ENCODE measurements at places on chromosomes 6 and 20. TPM values are rescaled to one million over a fixed set of nuclear protein-coding genes. Genes with fewer than 3 reads are reported as not detected.

- H3K27me3 ChIP-seq, result no peaks in the 10 kb centered on the region
- no peaks in the 10 kb centered on the region for H3K4me1 ChIP-seq
- H3K27ac ChIP-seq, result no peak overlapping the region
- no peaks in the 10 kb centered on the region for H3K36me3 ChIP-seq
Measured at GRCh38 chr6:146153040-146153758, 124.3 kb downstream of the GRM1 start.

- H3K36me3 ChIP-seq, result no peaks in the 10 kb centered on the region
- H3K4me3 ChIP-seq, result no peak overlapping the region
- H3K27me3 ChIP-seq, result no peaks in the 10 kb centered on the region
- DNase-seq, result no peak
- no peaks in the 10 kb centered on the region for H3K4me1 ChIP-seq
Measured at GRCh38 chr6:126300126-126300525, 39.8 kb upstream of the CENPW start.

SPATS1 gene
- total RNA-seq, result not detected

DNA sequence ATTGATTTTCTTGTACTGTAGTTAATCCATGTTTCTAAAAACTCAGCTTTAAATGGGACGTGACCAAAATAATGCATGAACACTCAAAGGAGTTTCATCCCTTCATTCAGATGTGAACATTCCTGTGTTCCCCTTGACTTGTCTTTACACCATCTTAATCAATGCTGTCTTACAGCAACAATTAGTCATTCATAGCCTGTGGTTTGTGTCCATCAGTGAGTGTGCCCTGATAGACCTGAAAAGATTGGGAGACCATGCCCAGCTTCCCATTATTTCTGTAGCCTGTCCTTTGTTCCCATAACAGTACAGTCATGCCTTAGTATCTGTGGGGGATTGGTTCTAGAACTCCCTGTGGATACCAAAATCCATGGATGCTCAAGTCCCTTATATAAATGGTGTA is 23.9 kb downstream of the NT5E start:
- no peak overlapping the region for H3K4me3 ChIP-seq
- H3K27me3 ChIP-seq, result no peaks in the 10 kb centered on the region
- no peak for DNase-seq
- H3K4me1 ChIP-seq, result no peaks in the 10 kb centered on the region
- no peaks in the 10 kb centered on the region for H3K36me3 ChIP-seq
- no peak overlapping the region for H3K27ac ChIP-seq

DNA sequence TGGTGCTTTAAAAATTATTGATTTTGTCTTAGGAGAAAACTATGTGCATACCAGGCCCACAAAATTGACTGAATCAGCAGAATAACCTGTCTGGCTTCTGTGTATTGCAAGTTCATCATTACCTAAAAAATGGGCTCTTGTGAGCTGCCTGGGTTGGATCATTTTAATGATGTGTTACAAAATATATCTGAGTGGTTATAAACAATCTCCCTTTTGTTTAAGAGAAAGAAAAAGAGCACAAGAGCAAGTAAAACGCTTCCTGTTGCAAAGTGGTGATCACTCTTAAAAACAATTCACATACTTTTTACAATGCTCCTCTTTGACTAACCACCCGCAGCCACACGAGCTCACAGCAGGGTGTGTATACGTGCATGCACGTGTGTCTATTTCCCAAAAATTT is 335.1 kb downstream of the HDGFL1 start:
- no peaks in the 10 kb centered on the region for H3K4me1 ChIP-seq
- no peak overlapping the region for H3K27ac ChIP-seq

MAP3K5 gene
- total RNA-seq, result 26.4 TPM

DNA sequence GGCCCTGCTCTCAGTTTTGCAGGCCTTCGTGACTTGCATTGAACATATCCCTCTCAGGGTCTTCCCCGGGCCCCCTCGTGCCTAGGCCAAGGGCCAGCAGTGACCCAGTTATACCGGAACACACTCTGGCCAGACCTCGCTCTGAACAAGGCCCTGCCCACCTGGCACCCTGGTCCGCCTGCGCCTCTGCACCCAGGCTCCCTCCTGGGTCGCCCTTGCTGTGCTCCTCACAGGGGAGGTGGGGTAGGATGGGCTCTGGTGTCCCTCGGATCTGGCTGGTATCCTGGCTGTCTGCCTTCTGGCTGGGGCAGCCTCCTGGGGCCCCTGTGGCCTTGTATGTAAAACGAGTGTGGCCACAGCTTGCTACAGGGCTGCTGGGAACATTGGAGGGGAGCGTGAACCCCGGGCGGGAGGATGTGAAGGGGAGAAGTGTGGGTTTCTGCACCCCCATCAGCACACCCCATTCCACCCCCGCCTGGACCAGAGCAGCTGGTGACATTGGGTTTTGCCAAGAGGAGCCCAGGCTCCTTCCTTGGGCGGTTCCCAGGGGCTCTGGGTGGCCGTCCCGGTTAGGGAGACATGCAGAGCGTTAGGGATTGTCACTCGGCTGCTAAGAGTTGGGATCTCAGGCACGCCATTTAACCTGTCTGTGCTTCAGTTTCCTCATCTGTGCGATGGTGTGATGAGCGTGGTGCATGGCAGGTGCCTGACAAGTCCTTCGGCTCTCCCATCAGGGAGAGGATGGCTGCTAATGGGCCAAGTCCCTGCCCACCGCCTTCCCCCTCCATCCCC is 17.5 kb downstream of the SRC start:
- H3K36me3 ChIP-seq, result no peaks in the 10 kb centered on the region
- H3K4me1 ChIP-seq, result peaks cover 5% of the 10 kb centered on the region

GRCh38 chr20:46994341-46994740 is 99.7 kb downstream of the EYA2 start:
- no peak overlapping the region for H3K4me3 ChIP-seq
- no peaks in the 10 kb centered on the region for H3K27me3 ChIP-seq
- H3K36me3 ChIP-seq, result no peaks in the 10 kb centered on the region
- no peak for DNase-seq
- no peak overlapping the region for H3K27ac ChIP-seq
- no peaks in the 10 kb centered on the region for H3K4me1 ChIP-seq

DNA sequence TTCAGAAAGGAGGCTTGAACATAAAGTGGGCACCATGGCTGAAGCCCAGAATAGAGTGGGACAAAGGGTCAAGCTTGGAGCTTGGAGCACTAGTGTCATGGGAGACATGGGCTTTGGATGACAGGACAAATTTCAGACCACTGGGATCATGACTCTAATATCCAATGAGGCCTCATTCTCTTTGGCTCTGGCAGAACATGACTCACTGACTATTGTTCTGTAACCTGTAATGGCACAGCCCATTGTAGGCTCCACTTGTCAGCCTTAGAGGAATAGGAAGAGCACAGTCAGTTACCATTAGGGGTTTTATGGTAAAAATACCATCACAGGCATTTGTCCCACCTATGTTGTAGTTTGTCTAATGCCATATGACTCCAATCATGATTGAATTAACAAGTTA is 34.0 kb upstream of the MMS22L start:
- H3K4me3 ChIP-seq, result no peak overlapping the region
- H3K27ac ChIP-seq, result no peak overlapping the region
- H3K4me1 ChIP-seq, result no peaks in the 10 kb centered on the region
- H3K36me3 ChIP-seq, result no peaks in the 10 kb centered on the region

DNA sequence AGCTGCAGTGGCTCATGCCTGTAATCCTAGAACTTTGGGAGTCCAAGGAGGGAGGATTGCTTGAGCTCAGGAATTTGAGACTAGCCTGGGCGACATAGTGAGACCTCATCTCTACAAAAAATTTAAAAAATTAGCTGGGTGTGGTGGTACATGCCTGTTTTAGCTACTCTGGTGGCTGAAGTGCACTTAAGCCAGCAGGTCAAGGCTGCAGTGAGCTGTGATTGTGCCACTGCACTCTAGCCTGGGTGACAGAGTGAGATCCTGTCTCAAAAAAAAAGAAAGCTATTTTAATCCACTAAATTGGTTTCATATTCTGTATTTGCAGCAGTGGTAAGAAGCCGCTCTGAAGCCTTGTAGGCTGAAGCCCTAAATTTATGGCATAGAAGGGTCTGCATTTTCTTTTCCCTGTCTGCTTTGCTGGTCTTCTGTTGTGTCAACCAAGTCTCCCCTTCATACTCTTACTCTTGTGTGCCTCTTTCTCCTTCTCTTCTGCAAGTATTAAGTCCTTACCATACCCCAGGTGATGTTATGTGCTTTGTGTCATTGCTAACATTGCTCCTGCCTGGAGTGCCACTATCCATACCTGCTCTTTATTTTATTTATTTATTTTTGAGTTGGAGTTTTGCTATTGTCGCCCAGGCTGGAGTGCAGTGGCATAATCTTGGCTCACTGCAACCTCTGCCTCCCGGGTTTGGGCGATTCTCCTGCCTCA is 70.9 kb downstream of the MYO6 start:
- no peak for DNase-seq
- H3K27ac ChIP-seq, result no peak overlapping the region
- H3K36me3 ChIP-seq, result no peaks in the 10 kb centered on the region
- H3K4me3 ChIP-seq, result no peak overlapping the region
- no peaks in the 10 kb centered on the region for H3K4me1 ChIP-seq
- H3K27me3 ChIP-seq, result no peaks in the 10 kb centered on the region

MAS1 gene
- total RNA-seq, result not detected

RAET1G gene
- 0.37 TPM for total RNA-seq

DNA sequence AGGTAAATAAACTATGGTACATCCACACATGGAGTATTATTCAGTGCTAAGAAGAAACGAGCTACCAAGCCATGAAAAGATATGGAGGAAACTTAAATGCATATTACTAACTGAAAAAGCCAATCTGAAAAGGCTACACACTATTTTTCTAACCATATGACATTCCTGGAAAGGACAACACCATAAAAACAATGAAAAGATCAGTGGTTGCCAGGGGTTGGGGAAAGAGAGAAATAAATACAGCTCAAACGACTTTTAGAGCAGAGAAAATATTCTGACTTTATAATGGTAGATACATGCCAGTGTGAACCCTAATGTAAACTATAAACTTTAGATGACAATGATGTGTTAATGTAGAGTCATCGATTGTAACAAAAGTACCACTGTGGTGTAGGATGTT is 225.9 kb upstream of the BTBD3 start:
- no peak for DNase-seq
- no peak overlapping the region for H3K27ac ChIP-seq
- H3K4me3 ChIP-seq, result no peak overlapping the region
- H3K36me3 ChIP-seq, result no peaks in the 10 kb centered on the region
- H3K4me1 ChIP-seq, result peaks cover 6% of the 10 kb centered on the region

DNA sequence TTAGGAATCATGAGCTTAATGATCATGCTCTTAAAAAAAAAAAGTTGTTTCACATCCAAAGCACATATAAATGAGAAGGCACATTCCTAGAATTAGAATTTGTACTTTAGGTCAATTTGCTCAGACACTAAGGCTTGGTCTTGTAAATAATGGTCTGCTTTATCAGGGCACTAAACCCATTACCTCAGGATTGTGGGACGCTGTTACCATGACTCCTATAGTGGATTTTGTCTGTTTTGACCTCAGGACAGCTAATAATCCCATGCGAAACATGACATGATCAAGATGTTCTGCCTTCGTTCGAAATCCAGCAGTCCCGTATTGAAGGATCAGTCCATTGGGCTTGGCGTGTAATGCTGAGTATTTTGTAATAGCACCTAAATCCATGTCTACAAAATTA is 2.4 kb downstream of the PGM3 start:
- no peak for DNase-seq
- no peaks in the 10 kb centered on the region for H3K36me3 ChIP-seq
- H3K27me3 ChIP-seq, result no peaks in the 10 kb centered on the region
- H3K4me3 ChIP-seq, result no peak overlapping the region

TP53RK gene
- 21.9 TPM for total RNA-seq

FILIP1 gene
- total RNA-seq, result 18.1 TPM

DNA sequence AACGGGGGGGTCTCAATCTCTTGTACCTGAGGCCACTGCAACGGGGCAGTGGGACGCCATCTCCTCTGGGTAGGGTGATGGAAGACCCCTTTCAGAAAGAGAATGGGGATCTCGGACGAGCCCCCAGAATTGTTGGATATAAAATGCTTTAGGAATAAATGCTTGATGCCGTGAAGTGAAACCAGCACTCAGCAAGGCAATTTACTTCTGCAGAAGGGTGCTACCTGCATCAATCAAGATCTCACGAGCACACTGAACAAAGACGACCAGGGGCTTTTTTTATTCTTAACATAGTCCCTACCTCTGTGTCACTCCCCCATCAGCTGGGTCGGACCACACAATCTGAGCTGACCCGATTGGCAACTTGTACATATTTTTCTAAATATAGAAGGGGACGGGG is 203.6 kb upstream of the TBX18 start:
- no peak overlapping the region for H3K27ac ChIP-seq
- DNase-seq, result no peak
- no peak overlapping the region for H3K4me3 ChIP-seq
- H3K36me3 ChIP-seq, result no peaks in the 10 kb centered on the region
- no peaks in the 10 kb centered on the region for H3K4me1 ChIP-seq
- H3K27me3 ChIP-seq, result no peaks in the 10 kb centered on the region

Measured in upper lobe of left lung (tissue), 6 donors.